GM20000 (cell line): ENCODE measurements at places on chromosomes 12 and 14.
A peak's percentile ranks its signal among the peaks of the same experiment; 100 is the strongest.

- DNase-seq = no peak
Measured at GRCh38 chr14:104778694-104779331, 16.7 kb downstream of the AKT1 start.

- no peak for DNase-seq
Measured at GRCh38 chr14:76927971-76928700, 100.4 kb downstream of the IRF2BPL start.

DNA sequence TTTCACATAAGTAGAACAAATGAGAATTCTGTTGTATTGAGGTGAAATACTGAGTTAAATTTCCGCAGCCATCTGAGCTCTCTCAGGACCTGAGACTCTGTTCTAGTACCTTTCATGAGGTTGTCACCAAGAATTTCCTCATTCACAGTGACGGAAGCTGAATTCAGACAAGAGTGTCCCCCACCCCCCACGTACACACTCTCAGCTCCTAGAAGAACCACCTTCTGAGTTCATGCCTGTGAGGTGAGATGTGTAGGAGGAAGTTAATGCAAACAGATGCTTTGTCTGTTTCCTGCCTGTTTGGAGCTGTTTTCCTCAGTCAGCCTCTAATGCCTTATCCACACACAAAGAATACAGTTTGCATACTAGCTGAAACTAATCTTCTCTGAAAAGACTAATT is 18.2 kb downstream of the BICDL1 start:
- DNase-seq = peak; percentile 32

DNA sequence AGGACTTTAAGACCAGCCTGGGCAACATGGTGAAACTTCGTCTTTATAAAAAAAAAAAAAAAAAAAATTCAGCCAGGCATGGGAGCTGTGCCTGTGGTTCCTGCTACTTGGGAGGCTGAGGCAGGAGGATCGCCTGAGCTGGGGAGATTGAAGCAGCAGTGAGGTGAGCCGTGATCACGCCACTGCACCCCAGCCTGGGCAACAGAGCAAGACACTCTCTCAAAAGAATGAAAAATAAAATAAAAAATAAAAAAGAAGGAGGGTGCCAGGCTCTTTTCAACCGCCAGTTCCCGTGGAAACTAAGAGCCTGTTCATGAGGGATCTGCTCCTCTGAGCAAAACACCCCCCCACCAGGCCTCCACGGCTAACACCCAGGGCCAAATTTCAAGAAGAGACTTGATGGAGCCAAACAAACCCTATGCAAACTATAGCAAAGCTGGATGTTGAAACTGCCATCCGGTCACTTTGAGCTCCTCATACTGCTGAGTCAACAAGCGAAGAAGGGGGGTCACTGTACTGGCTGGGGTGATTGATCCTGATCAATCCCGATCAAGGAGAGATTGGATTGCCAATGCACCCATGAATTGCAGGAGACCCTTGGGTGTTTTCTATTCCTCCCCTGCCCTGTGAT is 23.4 kb downstream of the DLK1 start:
- no peak for DNase-seq

- peak; percentile 22 for DNase-seq
Measured at GRCh38 chr12:25119020-25119419, 75.9 kb downstream of the DNAI7 start.

- no peak for DNase-seq
Measured at GRCh38 chr12:8987685-8988084, 1.7 kb upstream of the KLRG1 start.

GRCh38 chr14:68401317-68401716 is 391.6 kb downstream of the ZFP36L1 start:
- no peak for DNase-seq
